ENCODE measurements at places on chromosomes 12 and 14.

- DNase-seq, result no peak
Measured at GRCh38 chr14:35747379-35747778, 61.7 kb downstream of the RALGAPA1 start.

DNA sequence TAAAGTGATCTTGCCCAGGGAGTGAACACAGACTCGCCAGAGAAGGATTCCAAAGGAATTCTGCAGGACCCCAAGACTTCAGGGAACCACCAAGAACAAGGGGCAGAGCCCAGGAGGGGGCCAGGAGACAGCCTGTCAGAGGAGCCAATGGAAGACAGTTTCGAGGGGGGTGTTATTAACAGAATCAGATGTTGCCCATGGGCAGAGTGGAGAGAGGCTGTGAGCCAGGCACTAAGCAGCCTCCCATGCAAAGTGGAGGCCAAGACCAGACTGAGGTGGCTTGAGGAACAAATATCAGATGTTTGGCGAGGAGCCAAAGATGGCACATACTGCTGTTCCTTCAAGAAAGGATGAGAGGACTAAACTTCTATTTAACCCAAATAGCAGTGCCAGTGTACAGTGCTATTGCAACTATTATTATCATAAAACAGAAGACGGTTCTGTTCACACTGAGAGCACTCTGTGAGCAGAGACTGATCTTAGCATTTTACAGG, 12.6 kb downstream of the APPL2 start:
- DNase-seq, result no peak

DNA sequence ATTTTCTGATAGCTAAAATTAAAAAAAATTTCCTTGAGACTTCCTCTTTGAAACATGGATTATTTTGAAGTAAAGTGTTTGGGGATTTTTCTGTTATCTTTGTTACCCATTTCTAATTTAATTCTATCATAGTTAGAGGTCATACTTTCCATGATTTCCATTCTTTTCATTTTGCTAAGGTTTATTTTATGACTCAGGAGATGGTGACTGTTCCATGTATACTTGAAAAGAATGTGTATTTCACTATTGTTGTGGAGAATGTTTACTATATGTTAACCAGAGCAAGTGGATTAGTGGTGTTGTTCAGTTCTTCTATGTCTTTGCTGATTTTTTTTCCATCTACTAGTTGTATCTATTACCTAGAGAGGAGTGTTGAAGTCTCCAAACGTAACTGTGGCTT, 250.5 kb upstream of the PELI2 start:
- no peak for DNase-seq

GRCh38 chr12:67483871-67484554, 164.5 kb upstream of the DYRK2 start:
- DNase-seq, result no peak

GRCh38 chr12:54660320-54660962, 12.3 kb upstream of the DCD start:
- DNase-seq, result no peak

GRCh38 chr14:24254630-24255392, 8.2 kb downstream of the TGM1 start:
- DNase-seq, result no peak

- DNase-seq, result no peak
Measured at GRCh38 chr12:133256321-133256720, 20.6 kb upstream of the ANHX start.

- no peak for DNase-seq
Measured at GRCh38 chr12:42786400-42787148, 197.0 kb upstream of the PRICKLE1 start.

DNA sequence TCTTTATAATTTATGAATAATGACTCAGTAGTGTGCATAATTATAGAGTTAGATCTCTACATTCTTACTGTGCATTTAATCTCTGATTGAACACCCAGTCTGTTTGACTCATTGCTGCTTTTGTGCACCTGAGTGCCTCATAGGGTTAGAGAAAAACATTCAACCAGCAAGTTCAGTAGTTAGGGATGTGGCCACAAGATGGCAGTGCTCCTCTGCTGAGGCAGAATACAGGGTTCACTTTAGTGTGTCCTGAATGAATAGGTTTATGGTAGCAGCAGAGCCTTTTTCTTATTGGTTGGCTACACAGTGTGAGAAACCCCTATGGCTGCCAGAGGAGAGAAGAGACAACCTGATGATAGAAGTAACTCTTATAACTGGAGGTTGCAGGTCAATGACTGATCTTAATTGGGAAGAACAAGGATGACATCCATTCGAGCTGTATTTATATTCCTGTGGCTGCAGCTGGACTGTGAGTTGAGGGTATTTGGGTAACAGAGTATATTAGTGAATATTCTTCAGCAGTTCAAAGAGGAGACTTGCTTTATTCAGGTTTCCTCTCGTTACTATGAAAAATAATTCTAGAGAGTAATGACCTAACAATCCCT, 194.9 kb upstream of the OR4E1 start:
- DNase-seq, result peak; percentile 37

- no peak for DNase-seq
Measured at GRCh38 chr14:98085751-98086150, 1186.2 kb downstream of the BCL11B start.

- no peak for DNase-seq
Measured at GRCh38 chr12:47077206-47078085, 2.0 kb upstream of the PCED1B start.

- no peak for DNase-seq
Measured at GRCh38 chr12:131815131-131815530, 13.1 kb upstream of the MMP17 start.

- no peak for DNase-seq
Measured at GRCh38 chr14:26626256-26626655, 28.4 kb upstream of the NOVA1 start.

DNA sequence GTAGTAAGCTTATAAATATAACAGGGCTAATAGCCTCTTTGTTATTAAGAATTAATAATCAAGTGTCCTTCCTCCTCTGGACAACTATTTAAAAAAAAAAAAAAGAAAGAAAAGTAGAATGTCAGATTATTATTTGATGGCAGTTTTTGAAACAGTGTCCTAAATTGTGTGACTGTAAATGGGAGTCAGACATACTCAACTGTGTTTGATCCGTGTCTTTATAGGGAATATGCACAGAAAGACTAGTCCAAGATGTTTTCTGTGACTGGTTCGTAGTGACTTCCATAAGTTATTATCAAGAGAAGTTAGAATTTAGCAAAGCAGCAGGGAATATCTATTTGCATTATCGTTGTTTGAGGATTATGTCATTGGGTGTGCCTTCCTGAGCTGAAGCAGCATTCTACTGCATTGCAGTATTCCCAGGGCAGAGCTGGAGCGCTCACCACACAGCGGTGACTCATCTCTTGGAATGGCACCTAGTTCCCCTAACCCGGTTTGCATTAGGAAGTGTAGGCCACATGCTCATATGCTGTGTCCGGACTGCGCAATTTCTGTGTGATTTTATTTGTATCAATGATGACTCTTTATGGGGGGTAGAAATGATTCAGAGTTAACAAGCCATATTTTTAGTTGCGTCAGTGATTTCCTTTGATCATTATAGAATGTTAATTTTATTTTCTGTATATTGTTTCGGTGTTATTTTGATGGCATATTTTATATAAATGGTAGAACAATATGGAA, 7.9 kb downstream of the DYNC1H1 start:
- no peak for DNase-seq

GRCh38 chr12:93766796-93767523, 89.8 kb downstream of the CRADD start:
- no peak for DNase-seq

GRCh38 chr12:5808981-5809380, 136.1 kb downstream of the ANO2 start:
- no peak for DNase-seq

DNA sequence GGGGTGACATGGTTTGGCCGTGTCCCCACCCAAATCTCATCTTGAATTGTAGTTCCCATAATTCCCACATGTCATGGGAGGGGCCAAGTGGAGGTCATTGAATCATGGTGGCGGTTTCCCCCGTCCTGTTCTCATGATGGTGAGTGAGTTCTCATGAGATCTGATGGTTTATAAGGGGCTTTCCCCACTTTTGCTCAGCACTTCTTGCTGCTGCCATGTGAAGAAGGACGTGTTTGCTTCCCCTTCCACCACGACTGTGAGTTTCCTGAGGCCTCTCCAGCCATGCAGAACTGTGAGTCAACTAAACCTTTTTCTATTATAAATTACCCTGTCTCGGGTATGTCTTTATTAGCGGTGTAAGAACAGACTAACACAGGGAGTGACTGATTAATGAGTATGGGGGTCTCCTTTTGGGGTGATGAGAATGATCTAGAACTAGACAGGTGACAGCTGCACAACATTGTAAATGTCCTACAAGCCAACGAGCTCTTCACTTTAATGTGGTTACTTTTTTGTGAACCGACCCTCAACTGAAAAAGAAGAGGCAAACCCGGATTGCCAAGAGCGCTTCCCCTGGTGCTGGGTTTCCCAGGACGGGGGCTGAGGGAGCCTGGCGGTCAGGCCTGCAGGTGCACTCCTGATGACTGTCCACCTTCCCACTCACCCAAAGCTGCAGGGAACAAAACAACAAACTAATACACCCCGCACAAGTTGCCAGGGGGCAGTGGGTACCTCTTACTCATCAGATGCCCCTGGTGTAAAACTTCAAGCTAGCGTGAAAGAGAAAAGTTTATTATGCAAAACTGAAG, 90.1 kb downstream of the NCOR2 start:
- DNase-seq, result no peak

DNA sequence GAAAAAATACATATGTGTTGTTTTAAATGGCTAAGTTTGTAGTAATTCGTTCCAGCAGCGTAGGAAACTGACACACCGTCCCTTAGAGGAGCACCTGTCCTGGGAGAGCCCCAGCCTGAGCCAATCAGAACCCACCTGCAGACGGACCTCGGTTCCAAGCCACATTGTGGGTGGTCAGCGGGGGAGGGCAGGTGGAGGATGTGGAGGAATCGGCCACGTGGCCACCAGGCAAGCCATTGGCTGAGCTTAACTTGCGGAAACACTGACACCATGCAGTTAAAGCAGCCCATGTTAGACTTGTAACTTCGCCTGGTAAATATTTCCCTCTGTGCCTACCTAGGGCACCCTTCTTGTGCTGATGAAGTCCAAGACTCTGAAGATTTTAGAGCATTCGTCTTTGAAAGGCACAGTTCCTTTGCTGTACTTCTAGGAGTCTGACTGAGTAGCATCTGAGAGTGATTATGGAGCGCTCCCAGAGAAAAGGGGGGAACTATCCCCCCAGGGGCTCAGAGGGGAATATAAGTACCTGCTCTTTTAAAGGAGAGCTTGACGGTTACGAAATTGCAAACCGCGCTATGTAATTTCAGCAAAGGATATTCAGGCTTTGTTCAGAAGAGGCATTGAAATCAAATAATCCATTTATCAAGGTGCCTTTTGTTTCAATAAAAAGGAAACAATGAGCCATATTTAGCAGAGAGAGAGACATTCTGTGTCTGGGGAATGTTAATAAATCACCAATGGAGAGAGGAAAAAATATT, 135.7 kb downstream of the TMEM132C start:
- no peak for DNase-seq

GRCh38 chr12:93361151-93361919, 16.4 kb upstream of the NUDT4 start:
- DNase-seq, result no peak

DNA sequence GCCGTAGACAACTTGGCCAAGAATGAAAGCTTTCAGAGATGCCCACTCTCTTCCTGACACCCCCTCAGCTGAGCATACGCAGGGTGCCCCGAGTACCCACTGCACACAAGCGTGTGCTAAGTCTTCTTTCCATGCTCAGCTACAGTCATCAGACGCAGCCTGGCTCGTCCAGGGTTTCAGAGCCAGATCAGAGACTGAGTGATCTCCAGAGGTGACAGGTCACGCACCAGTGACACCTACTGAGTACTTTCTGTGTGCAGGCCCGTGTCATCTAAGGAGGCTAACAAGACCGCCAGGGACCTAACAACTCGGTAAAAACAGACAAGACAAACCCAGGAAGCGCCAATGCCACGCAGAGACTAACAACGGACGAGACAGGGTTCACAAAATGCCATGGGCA, 25.1 kb downstream of the STX2 start:
- no peak for DNase-seq

GRCh38 chr12:22893878-22894277, 268.9 kb downstream of the ETNK1 start:
- no peak for DNase-seq

DNA sequence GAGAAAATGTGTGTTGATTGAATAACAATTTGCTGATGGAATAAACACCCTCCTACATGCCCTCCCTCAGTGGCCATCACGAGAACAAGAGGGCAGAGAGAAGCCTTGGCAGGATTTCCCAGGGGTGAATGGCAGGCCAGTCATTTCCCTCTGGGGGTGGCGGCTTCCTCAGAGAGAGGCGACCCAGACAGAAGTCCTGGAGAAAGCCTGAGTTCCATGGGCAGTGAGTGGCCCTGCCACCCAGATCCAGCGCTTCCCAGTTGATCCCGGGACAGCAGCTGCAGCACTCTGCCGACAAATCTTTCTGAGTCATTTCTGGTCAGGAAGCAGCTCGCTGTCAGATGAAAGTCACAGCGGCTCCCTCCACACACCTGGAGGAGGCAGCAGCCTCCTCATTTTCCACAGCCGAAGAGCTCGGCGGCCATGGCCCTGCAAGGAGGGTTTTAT, 123.0 kb downstream of the SCARB1 start:
- DNase-seq, result no peak

DNA sequence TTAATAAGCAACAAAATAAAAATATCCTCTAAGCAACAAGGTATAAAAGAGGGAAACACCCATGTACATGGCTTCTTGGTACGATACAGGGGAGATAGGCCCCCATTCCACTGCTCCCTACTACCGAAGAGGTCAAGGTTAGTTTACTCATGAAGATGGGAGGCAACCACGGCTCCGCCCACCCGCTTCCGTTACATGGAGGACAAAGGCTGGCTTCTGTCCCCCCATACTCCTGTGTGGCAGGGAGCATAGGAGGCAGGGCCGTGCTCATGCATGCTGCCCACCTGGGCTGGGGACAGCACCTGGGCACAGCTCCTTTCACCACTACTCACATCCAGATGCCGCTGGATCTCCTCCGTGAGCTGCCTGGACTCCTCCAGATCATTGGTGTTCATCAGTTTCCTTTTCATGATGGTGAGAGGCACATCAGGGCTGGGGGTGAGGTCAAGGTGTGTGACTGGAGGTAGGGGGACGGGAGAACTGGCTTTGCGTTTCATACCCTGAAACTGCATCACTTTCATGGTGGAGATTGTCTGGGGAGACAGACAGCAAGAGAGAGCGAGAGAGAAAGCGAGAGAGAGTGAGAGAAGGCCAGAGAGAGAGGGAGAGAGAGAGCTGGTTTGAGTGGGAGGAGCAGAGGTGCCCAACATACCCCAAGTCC, 39.0 kb downstream of the LGMN start:
- no peak for DNase-seq

GRCh38 chr14:68451696-68452373, 341.0 kb downstream of the ZFP36L1 start:
- no peak for DNase-seq

GRCh38 chr12:50207424-50207823, 40.3 kb upstream of the CERS5 start:
- DNase-seq, result no peak

DNA sequence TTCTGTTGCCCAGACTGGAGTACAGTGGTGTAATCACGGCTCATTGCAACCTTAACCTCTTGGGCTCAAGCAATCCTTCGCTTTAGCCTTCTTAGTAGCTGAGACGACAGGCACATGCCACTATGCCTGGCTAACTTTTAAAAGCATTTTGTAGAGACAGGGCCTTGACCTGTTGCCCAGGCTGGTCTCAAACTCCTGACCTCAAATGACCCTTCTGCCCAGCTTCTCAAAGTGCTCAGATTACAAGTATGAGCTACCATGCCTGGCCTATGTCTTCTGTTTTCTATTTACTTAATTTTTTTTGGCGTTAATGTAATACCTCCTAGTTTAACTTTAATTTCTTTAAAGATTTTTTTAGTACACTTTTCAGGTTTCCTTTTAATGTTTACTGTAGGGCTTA, 20.6 kb upstream of the KLRF1 start:
- DNase-seq, result no peak

GRCh38 chr14:81982046-81982445, 448.4 kb upstream of the SEL1L start:
- no peak for DNase-seq
